ENCODE measurements at places on chromosomes 4 and X.

GRCh38 chrX:118066867-118067515 lies 49.6 kb downstream of the KLHL13 start:
- no peak for DNase-seq

DNA sequence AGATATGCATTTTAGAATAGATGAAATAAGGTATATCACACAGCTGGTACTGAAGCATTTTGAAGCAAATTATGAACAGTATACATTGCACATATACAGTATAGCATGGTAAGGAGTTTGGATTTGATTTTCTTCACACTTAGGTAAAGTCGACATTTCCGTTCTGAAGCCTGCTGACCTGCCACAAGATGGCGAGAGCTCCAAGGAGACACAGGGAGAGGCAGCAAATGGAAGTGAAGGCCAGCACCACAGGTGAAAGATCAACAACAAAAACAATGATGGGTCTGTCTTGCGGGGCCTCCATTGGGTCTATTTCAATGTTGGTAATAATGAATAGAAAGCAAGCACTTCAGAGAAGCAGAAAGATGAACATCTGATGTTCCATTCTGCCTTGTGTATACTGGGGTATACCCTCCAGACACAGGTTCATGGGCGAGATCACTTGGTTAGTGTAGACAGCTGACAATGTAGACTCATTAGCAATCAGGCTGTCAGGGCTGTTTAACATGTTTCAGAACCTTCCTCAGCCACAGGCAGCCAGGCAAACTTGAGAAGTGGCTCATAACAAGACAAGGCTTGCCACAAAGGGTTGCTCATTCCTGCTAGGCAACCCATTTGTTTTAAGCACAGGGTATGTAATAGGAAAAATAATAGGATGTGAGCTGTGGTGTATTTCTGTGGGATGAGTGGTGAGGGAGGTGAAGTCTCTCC lies 21.4 kb upstream of the NOX1 start:
- DNase-seq = no peak

GRCh38 chr4:115126491-115126890 lies 13.1 kb upstream of the NDST4 start:
- no peak for DNase-seq

- DNase-seq = no peak
Observed at GRCh38 chrX:133214301-133214700, 3.9 kb downstream of the TFDP3 start.

- DNase-seq = no peak
Observed at GRCh38 chr4:110198049-110198434, 373 bp downstream of the ELOVL6 start.

GRCh38 chr4:114386637-114387233 lies 211.9 kb upstream of the UGT8 start:
- DNase-seq = no peak

GRCh38 chr4:166777760-166778159 lies 456.5 kb downstream of the SPOCK3 start:
- DNase-seq = no peak

- no peak for DNase-seq
Observed at GRCh38 chrX:79631526-79631925, 264.4 kb upstream of the ITM2A start.

GRCh38 chr4:19026281-19026680 lies 1004.7 kb upstream of the LCORL start:
- DNase-seq = no peak

DNA sequence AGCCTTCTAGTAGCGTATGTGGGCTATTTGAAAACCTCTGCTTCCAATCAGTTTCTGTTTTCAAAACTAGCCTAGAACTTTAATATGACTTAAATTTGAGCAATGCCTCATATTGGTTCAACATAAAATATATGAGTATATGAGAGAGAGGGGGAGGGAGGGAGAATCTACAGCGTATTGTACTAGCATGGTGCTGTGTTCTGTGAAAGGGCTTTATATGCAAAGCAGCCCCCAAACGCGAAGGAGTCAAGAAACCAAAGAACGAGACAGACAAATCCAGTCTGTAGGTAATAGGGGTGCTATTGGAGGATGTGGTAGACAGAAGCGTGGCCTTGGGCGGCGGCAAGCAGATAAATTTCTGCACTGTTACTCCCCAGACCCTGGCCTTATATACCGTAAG lies 784 bp upstream of the ANXA5 start:
- no peak for DNase-seq

GRCh38 chr4:15906020-15906443 lies 32.5 kb downstream of the FGFBP1 start:
- no peak for DNase-seq

DNA sequence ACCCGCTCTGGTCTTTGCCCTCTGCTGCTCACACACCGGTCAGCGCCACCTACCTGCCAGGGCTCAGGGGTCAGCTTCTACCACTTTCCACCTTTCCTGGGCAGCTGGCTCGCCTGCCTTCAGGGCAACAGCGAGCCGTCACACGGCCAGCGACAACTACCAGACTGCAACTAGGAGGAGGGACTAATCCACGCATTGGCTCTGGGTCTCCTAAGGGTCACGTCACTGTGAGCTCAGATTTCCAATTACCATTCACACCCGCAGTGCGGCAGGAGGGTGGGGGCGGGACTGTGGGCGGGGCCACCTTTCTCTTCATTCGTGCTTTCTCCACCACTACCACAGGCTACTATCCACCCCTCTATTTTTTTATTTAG lies at the start of gene BEX5:
BEX5 (minus strand) TSS at position 172 of the 374 bp plus-strand sequence. CDS start 1,712 bp downstream, outside the sequence.
- DNase-seq = no peak

GRCh38 chr4:10810411-10810810 lies 125.8 kb upstream of the CLNK start:
- no peak for DNase-seq

DNA sequence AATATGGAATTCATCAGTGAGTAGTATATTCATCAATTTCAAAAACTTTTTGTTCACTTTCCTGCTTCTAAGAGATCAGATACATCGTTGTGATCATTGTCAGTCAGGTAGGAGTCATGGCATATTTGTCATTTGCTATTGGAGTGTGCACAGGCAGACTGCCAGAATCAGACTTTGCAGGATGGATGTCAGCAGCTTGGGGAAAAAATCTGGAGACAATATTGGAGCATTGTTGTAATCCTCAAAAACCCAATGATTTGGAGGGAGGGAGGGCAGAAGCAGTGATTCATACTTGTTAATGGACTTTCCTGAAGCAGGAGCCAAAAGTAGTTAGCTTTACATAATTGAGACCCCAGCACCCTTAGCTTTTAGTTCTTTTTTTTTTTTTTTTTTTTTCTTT lies 59.6 kb upstream of the DRP2 start:
- DNase-seq = no peak

DNA sequence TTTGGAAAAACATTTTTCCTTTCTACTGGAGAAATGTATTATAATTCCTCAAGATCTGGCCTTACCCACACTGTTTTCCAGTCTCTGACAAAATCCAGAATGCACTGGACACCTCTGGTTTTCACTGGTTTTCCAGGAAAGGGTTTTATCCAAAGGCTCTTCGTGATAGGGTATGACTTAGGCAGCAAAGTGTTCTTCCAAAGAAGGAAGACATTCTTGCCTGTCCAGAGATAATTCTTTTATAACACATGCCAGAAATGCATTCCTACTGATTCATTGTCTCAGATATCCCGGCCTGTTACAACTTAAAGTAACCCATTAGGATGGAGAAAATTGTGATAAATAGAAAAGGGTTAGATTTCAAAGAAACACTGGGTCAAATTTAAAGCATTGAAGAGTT lies 2343.1 kb downstream of the PCDH7 start:
- no peak for DNase-seq
